ENCODE measurements at places on chromosomes 2 and 18.

DNA sequence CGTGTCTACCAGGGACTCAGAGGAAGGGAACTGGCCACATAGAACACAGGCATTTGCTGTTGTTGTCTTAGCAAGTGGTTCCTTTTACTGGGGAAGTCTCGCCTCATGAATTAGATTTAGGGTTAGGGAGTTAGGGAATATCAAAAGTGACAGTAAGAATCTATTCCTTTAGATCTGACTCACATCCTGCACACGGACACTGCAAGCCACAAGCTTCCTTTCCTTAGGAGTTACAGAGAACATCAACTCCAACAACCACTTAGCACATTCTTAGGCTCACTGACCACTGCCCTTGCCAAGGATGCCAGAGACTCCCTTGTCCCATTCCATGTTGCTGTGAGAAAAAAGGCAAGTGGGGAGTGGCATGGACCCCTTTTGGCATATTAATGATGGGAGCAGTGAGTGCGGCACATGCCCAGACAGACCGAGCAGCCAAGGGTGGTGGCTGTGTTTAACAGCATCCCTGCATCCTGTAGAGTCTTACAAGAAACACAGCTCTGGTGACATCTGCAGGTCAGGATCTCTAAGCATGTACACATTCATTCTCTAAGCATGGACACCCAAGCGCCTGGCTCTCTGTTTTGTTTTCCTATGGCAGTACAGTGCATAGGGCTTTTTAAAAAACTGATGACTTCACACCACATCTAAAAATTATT, 745.6 kb upstream of the RAB6C start:
- peak; percentile 61 for DNase-seq

DNA sequence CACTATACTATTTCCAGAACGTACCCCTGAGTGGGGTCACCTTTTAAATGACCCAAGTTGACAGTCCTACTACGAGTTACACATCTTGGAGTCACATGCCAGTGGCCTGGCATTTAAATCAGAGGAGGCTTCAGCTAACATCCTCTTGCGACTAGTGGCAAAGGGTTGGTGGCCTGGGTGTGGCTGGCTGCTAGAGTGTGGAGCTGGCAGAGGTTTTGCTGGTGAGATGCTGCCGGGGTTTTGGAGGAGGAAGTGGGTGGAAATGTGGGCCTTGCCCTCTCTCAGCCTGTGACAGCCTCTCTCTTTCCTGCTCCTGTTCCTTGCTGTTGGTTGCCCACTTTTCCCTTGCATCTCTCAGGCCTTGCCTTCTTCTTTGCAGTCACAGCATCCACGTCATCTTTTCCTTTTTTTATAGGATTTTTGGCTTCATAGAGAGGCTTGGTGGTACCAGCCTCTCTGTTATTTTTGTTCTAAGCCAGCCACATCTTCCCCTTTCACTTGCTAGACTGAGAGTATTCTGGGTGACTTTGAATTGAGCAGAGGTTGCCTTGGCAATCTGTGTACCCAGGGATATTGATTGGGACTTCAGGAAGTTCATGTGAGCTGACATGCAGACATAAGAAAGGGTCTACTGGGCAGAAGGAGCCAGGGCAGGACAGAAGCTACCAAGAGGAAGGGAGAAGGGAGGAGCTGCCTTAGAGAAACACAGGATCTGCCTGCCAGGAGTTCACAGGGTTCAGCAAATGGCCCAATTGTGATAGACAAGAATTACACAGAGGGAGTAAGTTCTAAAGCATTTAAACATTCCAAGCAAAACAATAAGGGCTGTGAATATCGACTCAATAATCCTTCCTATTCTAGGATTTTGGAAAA, 55.4 kb downstream of the CDC42EP3 start:
- DNase-seq, result peak; percentile 49

DNA sequence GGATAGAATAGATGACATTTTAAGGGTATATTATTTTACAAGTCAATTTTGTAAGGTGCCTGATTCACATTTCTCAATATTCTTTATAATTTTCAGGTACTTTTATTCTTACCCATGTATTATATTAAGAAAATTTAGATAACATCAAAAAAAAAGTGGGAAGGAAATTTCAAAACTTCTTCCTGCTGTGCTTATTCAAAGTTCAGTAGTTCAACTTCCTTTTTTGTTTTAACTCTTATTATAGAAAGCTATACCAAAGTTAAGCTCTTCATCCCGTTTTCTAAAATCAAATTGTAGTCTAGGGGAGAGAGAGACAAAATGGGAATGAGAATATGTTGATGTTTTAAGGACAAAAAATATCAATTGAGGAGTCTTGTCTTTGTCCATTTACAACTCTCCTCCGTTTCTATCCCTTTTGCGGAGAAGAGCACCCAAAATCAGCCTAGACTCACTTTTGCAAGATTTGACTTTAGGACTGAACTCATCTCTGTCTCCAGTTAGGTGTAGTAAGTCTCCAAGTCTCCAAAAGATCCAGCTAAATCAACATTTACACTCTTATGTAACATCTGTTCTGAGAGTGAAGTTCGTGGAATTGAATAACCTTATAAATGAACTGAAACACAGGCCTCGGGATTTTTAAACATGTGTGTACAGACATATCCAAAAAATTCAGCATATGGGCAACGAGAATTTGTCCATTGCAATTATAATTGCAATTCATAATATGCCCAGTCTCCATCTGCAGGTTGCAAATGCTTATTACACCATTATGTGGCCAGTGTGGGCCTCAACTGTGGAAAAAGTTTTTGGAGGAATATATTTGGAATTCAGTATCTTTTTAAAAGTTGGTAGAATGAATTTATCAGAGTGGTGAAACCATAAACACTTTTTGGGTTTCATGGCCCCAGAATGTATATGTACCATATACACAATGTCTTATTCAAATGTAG, 23.9 kb downstream of the FAM124B start:
- peak; percentile 8 for DNase-seq

DNA sequence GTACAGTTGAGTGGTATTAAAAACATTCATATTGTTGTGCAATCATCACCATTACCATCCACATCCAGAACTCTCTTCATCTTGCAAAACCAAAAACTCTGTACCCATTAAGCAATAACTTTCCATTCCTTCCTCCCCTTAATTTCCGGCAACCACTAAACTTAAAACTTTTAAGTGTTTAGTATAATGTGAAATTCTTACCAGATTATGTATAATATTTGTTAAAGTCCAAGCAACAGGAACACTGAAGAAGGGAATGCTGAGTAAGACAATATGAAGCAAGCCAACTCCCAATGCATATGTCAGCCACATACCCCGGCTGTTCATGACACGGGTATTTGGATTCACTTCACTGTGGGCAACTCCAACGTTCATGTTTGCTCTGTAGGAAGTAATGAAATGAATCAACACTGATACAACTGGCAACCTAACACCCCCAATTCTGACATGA, 1.9 kb downstream of the ORMDL1 start:
- DNase-seq, result no peak

GRCh38 chr2:95539836-95540235, 52.0 kb upstream of the TRIM43 start:
- DNase-seq, result peak; percentile 76

Data from pons (tissue), 1 donor.